ENCODE measurements at places on chromosomes 5 and 9.
A peak's percentile ranks its signal among the peaks of the same experiment; 100 is the strongest.

GRCh38 chr9:92721548-92721947, 43.1 kb downstream of the BICD2 start:
- DNase-seq: no peak

DNA sequence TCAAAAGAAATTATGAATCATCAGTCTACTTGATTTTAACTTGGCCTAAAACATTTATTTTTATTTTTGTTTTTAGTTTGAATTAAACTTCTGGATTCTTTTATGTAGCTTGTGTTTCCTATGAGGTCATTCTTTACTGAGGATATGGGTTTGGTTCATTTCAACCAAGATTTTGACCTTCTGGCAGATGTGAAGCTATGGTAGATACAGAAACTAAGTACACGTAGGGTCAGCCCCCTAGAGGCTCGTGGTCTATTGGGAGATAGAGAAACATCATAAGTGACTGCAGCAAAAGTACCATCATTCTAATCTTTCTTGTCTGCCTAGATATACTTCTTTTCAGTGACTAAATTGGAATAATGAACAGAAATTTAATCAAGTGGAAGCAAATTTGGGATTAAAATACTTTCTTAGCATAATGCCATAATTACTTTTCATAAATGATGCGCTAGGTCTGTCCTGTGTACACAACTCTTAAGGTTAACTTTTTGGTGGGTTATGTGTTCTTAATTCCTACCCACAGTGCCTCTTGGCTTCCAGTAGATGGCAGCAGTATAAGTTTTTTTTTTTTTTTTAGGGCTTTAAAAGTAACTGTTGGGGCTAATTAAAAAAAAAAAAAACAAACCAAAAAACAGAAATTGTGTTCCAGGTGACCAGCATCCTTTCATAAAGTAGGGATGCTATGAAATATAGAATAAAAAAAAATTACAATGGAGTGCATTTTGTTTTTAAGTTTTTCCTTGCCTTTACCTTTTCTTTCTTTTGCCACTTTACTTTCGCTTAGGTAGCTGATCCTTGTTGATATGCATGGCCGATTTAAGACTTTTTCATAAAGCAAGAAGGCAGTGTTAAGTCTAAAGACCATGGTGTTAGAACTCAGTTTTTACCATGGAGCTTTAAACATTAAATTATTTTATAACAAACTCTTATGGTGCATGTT, 49.9 kb downstream of the LRRTM2 start:
- DNase-seq: peak; percentile 23

GRCh38 chr5:78577071-78577807, 71.3 kb downstream of the LHFPL2 start:
- DNase-seq: no peak

- DNase-seq: no peak
Observed at GRCh38 chr9:4321554-4321953, 21.7 kb upstream of the GLIS3 start.

DNA sequence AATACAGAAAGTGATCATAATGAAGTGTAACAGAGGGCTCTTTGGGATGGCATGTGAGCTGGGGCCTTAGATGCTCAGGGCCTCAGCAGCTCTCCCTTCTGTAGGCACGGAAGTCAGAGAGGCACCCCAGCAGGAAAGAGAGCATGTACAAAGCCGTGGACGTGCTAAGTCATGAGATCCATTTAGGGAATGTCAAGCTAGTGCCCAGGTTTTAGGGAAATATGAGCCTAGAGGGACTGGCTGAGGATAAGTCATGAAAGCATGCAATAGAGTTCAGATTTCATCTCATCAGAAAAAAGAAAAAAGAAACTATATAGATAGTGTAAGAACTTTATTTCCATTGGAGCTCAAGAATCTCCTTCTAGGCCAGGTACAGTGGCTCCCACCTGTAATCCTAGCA, 379.5 kb upstream of the KLF4 start:
- DNase-seq: no peak

DNA sequence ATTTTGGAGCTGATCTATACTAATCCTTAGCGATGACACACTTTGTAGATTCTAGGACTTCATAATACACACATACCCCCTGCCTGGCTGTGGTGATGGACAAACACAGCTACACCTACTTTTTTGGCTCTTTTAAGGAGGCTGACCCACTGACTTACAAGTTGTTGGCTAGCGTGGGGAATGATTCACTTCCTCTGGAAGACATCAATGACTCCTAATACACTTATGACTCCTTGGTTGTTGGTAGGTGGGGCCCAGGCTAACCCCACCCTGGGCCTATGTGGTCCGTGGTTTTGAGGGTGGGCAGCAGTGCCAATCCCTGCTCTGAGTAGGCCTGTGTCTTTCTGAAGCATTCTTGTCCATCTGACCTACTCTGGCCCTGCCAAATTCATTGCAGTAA, 144.4 kb downstream of the SLC12A2 start:
- DNase-seq: no peak
